HFF-Myc (cell line): ENCODE measurements at places on chromosomes 11 and 22.

DNA sequence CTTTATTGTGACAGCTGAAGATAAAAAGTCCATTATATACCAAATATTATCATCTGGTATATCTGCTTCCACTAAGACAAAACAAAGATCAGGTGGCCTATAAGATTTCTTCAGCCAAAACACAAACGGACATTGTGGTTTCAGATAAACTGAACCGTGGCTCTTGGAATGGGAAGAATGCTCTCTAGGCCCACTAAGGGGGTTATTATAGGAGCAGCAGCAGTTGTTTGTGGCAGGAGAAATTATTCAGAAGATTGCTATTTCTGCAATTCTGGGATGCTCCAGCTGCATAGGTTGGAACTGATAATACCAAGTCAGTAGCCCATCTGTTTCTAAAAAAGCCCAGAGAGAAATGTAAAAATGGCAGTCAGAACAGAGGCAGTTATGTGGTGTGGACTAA, 145.3 kb downstream of the NCAM1 start:
- DNase-seq, result peak; percentile 20

- DNase-seq, result no peak
These were observed 1.2 kb downstream of the SERGEF start for GRCh38 chr11:18011633-18012032.

DNA sequence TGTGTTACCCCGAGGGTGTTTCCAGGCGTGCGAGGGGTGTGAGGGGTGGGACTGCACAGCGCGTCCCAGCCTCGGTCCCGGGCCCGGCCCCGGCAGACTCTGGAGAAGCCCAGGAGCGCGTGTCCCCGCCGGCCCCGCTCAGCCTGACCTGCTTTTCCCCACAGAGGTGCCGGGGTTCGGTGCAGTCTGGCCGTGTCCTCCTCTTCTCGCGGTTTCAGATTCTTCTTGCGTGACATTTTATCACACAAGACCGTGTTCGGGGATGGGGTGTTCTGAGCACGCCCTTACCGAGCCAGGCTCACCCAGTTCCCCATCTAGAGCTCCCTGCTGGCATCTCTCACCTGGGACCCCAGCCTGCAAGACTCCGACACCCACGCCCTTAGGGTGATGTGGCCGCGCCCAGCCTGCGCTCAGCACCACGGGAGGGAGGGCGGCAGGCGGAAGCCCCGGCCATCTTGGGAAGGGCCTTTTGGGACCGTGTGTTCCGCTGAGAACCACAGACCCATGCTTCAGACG, 775.6 kb downstream of the BRD1 start:
- no peak for DNase-seq

DNA sequence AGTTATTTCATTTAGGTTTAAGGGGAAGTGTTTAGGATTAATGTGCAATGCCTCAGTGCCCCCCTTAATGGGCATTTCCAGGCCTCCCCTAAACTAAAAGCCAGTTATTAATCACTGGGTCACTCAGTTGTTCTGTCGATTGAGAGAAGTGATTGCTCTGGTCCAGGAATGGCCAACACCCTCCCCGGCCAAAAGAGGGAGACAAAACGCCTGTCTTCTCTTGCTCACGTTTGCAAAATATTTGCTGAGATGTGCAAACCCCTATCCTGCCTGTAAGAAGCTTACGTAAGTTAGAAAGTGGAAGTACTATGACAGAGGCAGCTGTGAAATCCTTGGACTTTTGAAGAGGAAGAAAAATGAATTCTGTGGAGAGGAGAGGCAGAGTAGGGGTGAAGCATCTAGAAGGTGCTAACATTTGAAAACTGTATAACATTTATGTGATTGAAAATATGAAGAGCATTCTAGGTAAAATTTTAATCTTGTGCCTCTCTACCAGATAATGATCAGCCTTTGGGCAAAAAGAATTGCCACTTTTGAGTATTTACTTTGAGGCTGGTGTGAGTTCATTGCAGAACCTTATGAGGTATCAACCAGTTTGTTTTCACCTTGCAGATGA, 37.7 kb downstream of the NTM start:
- DNase-seq, result no peak

GRCh38 chr11:69360606-69361005, 66.7 kb downstream of the MYEOV start:
- no peak for DNase-seq

DNA sequence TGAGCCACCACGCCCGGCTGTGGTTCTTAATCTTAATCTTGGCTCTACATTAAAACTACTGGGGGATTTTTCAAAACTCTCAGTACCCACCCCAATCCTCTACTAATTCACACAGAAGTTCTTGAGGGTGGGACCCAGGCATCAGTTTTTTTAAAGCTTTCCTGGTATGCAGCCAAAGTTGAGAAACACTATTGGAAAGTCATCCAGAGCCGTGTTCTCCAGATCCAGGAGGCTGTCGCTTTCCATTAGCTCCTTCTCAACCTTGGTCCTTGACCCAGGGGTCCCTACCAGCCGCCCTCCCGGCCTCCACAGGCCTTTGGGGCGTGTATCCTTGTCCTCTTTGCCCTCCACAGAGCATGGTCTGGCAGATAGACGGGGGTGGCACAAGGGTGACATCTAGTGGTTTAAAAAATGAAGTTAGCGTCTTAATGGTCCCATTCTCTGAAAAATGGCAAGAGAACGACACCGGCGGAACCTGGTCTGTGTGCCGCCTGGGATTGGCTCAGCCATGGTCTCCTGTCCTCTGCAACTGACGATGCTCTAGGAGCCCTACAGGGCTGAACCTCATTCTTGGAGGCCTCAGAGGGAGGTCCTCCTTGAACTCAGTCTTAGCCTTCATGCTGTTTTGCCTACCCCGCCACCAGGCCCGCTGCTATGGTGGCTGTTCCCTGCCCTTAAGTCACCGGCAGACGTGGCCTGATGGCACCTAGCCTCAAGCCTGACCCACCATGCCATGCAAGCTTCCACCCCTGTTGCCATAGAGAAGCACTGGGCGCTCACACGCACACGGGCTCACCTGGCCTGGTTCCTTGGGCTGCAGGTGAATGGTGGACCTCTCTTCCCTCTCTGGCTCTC, 152.0 kb upstream of the SYN3 start:
- peak; percentile 11 for DNase-seq

DNA sequence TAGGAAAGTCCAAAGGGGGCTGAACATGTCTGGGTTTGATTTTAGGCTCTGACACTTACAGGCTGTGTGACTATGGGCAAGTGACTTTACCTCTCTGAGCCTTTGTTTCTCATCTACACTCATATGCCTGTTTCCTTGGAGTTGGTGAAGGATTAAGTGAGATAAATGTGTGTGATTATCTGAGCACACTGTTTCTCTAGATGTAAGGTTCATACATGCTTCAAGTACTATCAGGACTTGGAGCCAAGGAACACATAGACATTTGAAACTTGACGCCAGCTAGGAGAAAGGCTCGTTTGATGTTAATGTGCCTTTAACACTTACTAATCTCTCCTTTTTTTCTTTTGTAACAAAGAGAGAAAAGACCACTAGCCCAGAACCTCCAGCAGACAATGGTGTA, 9.7 kb downstream of the CRYBB1 start:
- DNase-seq, result no peak

- no peak for DNase-seq
These were observed 1329.0 kb downstream of the LRRC4C start for GRCh38 chr11:40130427-40130826.
